Astrocyte (in vitro differentiated cells and primary cell): ENCODE measurements at places on chromosomes 4 and X. TPM values are rescaled to one million over a fixed set of nuclear protein-coding genes. Genes with fewer than 3 reads are reported as not detected.

Gene KIAA1210
- not detected in 2 replicates for total RNA-seq

Gene BEND4
- total RNA-seq, result 0.19 and 0.32 TPM in 2 replicates

DNA sequence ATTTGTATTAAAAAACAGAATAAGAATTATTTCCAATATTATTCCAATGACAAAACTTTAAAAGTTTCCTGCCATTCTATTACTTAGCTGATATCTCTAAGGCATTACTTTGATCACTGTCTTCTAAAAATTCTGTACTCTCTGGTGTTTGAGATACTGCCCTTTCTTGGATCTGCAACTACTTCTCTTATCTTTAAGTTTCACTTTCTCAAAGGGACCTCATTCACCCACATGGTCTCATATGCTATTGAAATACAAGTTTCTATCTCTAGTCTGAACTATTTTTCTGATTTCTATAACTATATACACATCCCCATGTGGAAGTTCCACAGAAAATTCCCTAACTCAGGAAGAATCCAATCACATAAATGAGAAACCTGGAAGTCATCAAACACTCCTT lies 22.2 kb downstream of the TMPRSS11E start:
- no peak for DNase-seq

DNA sequence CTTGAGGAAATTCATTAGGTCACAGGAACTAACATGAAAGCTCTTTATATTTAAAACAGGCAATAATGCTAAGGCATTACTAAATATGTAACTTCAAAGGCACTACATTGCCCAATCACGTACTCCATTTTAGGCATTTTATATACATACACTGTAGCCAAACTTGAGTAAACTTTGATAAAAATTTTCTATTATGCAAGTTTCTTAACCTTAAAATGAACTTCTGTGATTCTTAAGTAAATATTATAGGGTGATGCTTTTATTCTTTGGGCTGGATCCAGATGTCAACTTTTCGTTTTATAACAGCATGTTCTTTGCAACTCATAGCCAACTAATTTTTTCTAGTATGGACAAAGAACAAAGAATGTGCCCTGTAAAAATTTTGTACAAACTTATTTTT lies 28.3 kb upstream of the MAP9 start:
- no peak for DNase-seq

DNA sequence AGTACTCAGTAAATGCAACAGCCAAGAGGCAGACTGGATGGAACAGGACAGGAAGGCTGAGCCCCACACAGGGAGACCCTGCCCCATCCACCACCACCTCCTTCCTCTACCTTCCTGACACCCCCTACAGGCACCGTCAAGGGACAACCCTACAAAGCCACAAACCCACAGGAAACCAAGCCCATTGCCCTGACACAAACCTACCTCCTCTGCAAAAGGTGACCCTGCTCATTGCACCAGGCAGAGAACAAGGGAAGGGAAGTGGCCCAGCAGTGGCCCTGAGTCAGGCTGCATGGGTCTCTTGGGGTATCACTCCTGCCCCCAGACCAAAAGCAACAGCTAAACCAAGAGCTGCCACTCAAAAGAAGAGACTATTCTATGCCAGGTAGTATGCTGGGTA lies 21.0 kb downstream of the JAKMIP1 start:
- DNase-seq, result no peak

- DNase-seq, result no peak
Measured at GRCh38 chr4:37220685-37221084, 23.9 kb upstream of the NWD2 start.

DNA sequence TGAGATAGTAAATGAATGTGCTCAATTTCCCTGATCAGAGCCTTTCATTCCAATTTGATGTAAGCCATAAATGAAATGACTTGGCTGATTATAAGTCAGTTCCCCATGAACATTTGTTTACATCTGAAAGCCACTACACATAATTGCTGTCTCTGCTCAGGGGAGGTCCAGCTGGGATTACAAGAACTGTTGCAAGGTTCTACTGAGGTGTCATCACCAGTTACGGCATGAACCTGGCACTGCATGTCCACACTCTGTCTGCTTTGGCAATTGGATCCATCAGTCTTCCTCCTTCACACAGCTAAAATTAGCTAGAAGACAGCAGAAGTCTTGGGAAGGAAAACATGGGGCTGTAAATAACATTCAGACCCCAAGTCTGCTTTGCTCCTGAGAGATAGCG lies 12.8 kb upstream of the MBNL3 start:
- DNase-seq, result no peak
